ENCODE measurements at places on chromosomes 2 and 18.

DNA sequence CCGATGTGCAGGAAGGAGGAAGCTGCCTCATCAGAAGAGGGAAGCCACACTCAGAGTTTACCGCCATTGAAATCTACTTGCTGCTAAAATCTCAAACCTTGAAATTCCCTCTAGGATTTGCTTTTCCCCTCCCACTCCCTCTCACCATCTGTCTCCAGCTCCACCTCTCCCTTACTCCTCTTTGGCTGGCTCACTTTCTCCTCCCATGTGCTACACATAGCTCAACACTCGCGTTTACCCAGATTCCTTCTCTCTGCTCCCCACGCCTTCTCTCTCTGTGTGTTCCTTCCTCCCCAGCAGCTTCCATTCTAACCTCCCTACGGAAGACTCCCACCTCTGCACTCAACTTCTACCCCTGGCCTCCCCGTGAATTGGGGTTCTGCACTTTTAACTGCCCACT is 143.1 kb downstream of the DNER start:
- H3K36me3 ChIP-seq = no peaks in the 10 kb centered on the region
- H3K4me1 ChIP-seq = no peaks in the 10 kb centered on the region
- no peaks in the 10 kb centered on the region for H3K27me3 ChIP-seq
- no peak for DNase-seq
- H3K4me3 ChIP-seq = no peak overlapping the region

DNA sequence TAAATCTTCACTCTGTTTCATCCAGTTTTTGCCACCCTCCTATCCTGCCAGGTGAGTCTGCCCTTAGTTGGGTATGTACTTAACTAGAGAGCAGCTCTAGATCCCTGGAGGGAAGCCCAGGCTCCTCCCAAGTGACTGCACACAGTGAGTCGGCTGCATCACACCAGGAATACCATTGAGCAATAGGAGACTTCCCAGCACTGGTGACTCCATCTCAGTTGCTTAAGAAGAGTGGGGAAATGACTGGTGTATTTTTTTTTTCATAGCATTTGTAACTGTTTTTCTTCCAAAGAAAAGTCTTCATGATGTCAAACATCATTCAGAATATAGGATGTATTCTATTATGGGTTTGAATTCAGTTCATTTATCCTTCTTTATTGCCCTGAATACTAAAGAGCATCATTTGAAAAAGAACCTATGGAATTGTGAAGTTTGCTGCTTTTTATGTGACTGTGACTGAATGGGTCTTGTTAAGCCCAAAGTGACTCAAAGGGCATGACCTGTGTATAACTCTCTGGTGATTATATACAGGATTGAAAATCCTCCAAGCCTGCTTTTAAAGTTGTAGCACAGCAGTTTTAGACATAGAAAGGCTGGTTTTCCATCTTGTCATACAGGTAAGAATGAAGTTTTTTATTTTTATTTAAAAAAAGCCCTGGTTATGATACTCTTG is 84.3 kb downstream of the MAP3K20 start:
- peaks cover 6% of the 10 kb centered on the region for H3K27me3 ChIP-seq
- no peak overlapping the region for H3K27ac ChIP-seq
- peaks cover 18% of the 10 kb centered on the region for H3K36me3 ChIP-seq

- peaks cover 4% of the 10 kb centered on the region for H3K4me1 ChIP-seq
- DNase-seq = no peak
- H3K36me3 ChIP-seq = no peaks in the 10 kb centered on the region
- peaks cover 4% of the 10 kb centered on the region for H3K27me3 ChIP-seq
- no peak overlapping the region for H3K4me3 ChIP-seq
Measured at GRCh38 chr18:6031442-6031841, 136.1 kb upstream of the TMEM200C start.

- H3K4me1 ChIP-seq = no peaks in the 10 kb centered on the region
- no peak overlapping the region for H3K4me3 ChIP-seq
- no peaks in the 10 kb centered on the region for H3K27me3 ChIP-seq
- no peak for DNase-seq
- no peaks in the 10 kb centered on the region for H3K36me3 ChIP-seq
Measured at GRCh38 chr2:60213865-60214625, 339.4 kb downstream of the BCL11A start.

DNA sequence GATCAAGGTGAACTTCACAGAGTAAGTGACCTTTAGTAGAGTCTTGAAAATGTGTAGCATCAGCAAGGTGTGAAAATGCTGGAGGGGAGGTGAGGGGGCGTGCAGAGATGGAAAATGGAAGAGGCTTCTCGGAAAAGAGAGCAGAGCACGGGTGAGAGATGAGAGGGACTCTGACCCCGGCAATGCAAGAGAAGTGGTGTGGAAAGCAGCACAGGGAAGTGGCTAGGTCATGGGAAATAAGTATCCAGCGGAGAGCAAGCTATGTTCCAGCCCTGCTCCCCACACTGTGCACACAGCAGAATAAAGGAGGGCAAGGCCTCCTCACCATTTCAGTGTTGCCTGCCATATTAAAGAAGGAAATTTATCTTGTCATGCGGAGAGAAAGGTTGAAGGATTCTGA is 241.7 kb upstream of the DOK6 start:
- H3K4me1 ChIP-seq = no peaks in the 10 kb centered on the region
- no peak overlapping the region for H3K4me3 ChIP-seq
- no peaks in the 10 kb centered on the region for H3K27me3 ChIP-seq

GRCh38 chr2:187855689-187856088 is 301.5 kb upstream of the TFPI start:
- no peaks in the 10 kb centered on the region for H3K36me3 ChIP-seq
- no peak overlapping the region for H3K27ac ChIP-seq
- H3K27me3 ChIP-seq = no peaks in the 10 kb centered on the region
- H3K4me3 ChIP-seq = no peak overlapping the region
- no peak for DNase-seq

DNA sequence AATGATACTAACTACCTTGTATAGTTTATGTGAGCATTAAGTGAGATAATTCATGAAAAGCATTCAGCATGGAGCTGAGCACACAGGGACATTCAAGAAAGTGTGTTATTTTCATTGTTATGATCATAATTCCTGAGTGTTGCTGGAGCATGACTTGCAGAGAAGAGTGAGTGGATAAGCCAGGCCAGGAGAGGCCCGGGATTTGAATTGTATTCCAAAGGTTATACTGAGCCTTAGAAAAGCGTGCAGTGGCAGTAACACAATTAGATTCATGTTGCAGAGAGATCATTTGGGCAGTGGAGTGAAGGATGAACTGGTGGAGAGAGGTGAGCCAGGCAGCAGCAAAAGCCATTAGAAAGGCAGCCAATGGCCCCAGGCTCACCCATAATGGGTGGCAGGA is 142.9 kb upstream of the SH3BP4 start:
- peaks cover 10% of the 10 kb centered on the region for H3K27me3 ChIP-seq
- H3K4me1 ChIP-seq = no peaks in the 10 kb centered on the region
- no peaks in the 10 kb centered on the region for H3K36me3 ChIP-seq
- H3K4me3 ChIP-seq = no peak overlapping the region
- DNase-seq = no peak

DNA sequence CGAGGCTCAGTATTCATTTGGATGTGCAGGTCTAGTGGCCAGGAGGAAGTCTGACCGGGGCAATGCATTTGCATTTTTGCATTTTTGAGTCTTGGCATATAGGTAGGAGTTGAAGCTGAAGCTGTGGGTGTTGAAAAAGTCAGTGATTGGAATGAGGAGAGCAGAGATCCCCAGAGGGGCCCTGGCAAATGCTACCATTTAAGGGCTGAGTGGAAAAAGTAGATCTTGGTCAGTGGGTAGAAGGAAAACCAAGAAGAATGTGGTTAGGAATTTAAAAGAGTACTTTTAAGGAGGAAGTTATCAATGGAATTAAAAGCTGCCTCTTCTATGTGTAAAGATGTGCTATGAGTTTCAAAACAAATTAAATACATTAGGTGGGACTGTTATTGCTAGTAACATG is 143.0 kb downstream of the ZEB2 start:
- H3K27me3 ChIP-seq = no peaks in the 10 kb centered on the region
- no peak for DNase-seq
- H3K36me3 ChIP-seq = peaks cover 6% of the 10 kb centered on the region
- peak overlapping the region; percentile 26 for H3K27ac ChIP-seq

DNA sequence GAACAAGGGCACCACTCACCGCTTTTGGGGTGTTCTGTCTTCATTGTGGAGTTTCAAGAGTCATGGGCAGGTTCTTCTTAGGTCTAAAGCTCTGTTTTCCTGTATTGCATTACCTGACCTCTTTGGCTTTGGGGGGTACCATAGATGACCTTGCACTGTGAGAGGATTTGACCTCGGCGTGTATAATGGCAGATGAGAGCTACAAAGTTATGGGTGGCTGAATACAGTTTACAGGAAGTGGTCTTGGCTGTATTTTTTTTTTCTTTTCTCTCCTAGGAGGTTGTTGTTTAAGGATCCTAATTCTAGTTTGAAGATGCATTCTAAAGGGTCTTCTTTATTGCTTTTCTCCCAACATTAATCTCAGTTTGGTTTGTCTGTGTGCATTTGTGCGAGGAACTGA is 11.5 kb downstream of the GAL3ST2 start:
- H3K4me1 ChIP-seq = peaks cover 15% of the 10 kb centered on the region
- no peak overlapping the region for H3K4me3 ChIP-seq
- DNase-seq = no peak
- peaks cover 1% of the 10 kb centered on the region for H3K27me3 ChIP-seq

GRCh38 chr18:1657876-1658275 is 753.2 kb downstream of the ADCYAP1 start:
- no peaks in the 10 kb centered on the region for H3K4me1 ChIP-seq
- H3K36me3 ChIP-seq = no peaks in the 10 kb centered on the region
- H3K27me3 ChIP-seq = no peaks in the 10 kb centered on the region
- no peak overlapping the region for H3K27ac ChIP-seq
- no peak for DNase-seq
- no peak overlapping the region for H3K4me3 ChIP-seq

DNA sequence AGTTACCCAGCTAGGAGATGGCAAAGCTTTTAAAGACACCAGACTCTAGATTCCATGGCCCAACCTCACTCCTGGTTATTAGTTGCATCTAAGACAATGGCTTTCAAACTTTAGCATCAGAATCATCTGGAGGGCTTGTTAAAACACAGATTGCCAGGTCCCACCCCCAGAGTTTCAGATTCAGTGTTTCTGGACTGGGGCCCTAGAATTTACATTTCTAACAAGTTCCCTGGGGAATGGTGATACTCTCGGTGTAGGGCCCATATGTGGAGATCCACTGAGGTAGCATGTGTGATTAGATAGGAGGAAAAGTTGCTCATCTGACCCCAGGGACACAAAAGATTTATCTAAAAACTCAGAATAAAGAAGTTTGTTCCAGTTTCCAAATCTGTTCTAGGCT is 14.5 kb upstream of the TTR start:
- no peak overlapping the region for H3K4me3 ChIP-seq
- no peaks in the 10 kb centered on the region for H3K36me3 ChIP-seq
- H3K4me1 ChIP-seq = no peaks in the 10 kb centered on the region
- no peak overlapping the region for H3K27ac ChIP-seq
- DNase-seq = no peak
- H3K27me3 ChIP-seq = no peaks in the 10 kb centered on the region

DNA sequence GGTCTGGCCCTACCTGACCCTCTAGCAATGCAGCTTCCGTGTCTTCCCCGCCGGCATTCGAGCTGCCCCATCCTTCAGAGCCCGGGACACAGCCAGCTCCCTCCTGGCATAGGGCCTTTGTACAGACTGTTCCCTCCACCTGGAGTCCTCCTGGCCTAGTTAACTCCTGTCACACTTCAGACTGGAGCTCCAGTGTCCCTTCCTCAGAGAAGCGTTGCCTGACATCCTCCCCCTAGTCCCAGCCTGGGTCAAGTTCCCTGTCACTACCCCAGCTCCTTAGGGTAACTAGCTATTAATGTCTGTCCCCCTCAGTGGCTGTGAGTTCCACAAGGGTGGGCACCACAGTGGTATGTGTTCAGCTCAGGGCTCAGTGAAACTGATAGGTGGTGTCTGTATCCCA is 45.5 kb upstream of the LOXHD1 start:
- peaks cover 10% of the 10 kb centered on the region for H3K27me3 ChIP-seq
- H3K4me3 ChIP-seq = no peak overlapping the region

GRCh38 chr2:42744545-42745082 is 19.3 kb downstream of the OXER1 start:
- H3K4me1 ChIP-seq = peaks cover 11% of the 10 kb centered on the region
- no peak overlapping the region for H3K4me3 ChIP-seq
- no peak for DNase-seq
- H3K36me3 ChIP-seq = peaks cover 17% of the 10 kb centered on the region
- H3K27me3 ChIP-seq = no peaks in the 10 kb centered on the region

DNA sequence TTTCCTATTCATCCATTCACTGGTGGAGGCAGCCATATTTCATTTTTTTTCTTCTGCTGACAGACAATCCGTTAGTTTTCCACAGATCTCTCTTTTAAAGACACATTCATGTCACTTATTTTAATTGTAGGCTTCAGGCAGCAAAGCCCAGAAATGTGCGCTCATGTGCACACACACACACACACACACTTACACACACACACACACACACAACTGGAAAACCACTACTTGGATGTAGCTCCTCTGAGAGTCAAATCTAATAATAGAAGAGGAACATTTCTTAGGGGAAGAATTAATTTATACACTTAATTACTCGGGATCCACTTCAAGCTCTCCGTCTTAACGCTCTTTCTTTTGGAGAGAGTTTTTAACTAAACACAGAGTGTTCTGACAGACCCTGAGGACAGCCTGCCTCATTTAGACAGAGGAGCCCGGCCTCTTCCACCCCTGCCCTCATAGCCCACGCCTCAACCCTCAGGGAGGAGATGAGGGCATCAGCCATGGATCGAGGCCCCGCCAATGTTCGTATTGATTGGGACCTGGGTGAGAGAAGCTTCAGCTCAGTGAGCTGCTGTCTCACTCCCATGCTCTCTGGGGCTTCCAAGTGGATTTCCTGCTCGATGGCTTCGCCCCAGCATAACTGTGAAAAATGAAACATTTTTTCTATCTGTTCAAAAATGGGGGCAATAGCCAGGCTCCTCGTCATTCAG is 261.4 kb upstream of the SKOR2 start:
- H3K36me3 ChIP-seq = no peaks in the 10 kb centered on the region
- H3K4me1 ChIP-seq = no peaks in the 10 kb centered on the region
- H3K27ac ChIP-seq = no peak overlapping the region
- no peak overlapping the region for H3K4me3 ChIP-seq
- DNase-seq = no peak

- no peaks in the 10 kb centered on the region for H3K4me1 ChIP-seq
- no peak overlapping the region for H3K27ac ChIP-seq
- H3K27me3 ChIP-seq = no peaks in the 10 kb centered on the region
- no peak overlapping the region for H3K4me3 ChIP-seq
Measured at GRCh38 chr2:121219866-121220265, 65.1 kb downstream of the TFCP2L1 start.

DNA sequence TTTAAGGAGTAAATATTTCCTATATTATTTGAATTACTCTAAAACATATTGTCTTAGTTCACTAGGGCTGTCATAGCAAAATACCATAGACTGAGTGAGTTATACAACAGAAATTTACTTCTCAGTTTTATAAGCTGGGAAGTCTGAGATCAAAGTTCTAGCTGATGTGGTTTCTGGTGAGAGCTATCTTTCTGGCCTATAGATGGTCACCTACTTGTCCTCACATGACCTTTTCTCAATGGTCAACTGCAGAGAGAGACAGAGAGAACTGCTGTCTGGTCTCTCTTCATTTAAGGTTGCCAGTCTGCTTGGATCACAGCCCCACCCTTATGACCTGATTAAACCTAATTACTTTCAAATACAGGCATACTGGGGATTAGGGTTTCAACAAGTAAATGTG is 490.9 kb downstream of the FBXO15 start:
- no peak overlapping the region for H3K27ac ChIP-seq
- no peak overlapping the region for H3K4me3 ChIP-seq
- H3K4me1 ChIP-seq = no peaks in the 10 kb centered on the region
- H3K36me3 ChIP-seq = no peaks in the 10 kb centered on the region

- no peak overlapping the region for H3K4me3 ChIP-seq
- no peak for DNase-seq
- no peak overlapping the region for H3K27ac ChIP-seq
- H3K4me1 ChIP-seq = peaks cover 4% of the 10 kb centered on the region
Measured at GRCh38 chr2:126643431-126643830, 12.5 kb upstream of the GYPC start.
